Activated CD4-positive, alpha-beta T cell treated with anti-CD3 and anti-CD28 coated beads for 1 hour (primary cell): ENCODE measurements at places on chromosomes 7 and 10.

DNA sequence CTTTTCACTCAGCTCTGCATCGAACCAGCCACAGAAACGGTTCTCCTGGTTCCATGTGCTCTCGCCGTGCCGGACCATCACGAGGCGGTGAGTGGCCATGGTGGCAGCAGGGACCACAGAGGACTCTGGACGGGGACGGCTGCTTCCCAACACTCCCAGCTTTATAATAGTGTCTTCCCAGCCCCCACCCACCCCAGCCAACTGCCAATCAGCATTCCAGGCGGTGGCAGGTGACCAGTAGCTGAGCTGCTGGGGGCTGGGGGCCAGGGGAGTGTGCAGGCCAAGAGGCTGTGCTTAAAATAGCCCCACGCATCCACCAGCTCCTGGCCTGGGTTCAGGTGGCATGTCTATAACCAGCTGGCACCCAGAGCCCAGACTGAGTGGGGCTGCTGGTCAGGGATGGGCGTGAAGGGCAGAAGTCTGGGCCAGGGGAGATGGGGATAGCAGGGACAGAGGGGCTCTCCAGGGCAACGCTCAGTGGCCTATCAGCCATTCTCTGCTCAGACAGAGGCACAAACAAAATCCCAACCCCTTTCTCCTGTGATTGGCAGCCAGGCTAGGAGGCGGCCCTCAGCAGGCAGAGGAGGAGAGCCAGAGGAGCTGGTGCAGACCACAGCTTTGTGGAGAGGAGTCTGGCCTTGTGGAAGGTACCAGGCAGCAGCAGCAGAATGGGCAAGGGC, at the start of gene PGAM2:
PGAM2 (minus strand) TSS at position 137 of the 680 bp plus-strand sequence; CDS start at position 99, 38 bp downstream.
- DNase-seq, result no peak

DNA sequence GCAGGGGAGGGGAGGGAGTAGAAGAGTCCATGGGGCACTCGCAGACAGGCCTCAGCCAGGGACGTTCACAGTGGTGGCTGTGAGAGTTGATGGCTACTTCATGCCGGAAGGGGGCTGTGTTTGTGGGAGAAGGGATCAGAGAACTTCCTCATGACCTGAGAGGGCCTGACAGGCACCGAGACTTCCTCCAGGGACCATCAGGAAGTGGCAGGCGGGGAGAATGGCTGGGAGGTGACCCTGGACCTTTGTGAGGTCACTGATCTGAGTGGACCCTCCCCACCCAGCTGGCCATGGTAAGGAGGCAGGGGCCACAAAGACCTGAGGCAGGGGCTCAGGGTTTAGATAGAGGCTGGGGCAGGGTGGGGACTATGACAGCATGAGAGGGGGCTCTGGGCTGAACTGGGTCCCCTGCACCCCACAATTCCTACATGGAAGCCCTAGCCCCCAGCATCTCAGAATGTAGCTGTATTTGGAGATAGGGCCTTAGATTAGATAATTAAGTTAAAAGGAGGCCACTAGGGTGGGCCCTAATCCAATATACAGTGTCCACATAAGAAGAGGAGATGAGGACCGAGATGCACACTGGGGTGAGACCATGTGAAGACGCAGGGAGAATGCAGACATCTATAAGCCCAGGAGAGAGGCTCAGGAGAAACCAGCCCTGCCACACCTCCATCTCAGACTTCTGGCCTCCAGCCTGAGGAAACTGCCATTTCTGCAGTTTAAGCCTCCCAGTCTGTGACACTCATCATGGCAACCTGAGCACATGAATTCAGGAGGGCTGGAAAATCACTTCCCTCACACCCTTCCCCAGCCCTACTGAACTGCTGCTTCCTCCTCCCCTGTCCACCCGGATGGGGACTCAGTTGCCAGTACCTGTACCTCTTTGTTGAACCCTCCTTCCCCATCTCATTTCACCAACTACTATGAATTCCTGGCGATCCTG, 273.9 kb upstream of the ZNF32 start:
- no peak for DNase-seq

DNA sequence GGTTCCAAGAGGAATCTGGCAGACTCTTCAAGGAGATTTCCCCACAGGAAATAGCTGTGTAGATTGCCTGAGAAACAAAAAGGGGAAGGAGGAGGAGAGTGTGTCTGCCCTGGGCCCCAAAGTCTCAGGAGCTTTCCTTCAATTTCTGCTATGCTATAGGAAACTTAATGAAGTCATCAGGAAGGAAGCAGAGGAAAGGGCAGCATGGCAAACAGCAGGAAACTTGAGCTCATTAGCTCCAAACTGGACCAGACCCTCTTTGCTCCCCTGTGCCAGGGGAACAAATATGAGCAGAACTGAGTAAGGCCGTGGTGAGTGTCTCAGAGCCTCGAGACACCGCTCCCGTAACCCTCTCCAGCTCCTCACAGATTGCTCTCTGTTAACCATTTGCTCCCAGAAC, 4.8 kb upstream of the KCNIP2 start:
- DNase-seq, result no peak

GRCh38 chr10:73816917-73817729, 5.7 kb upstream of the NDST2 start:
- DNase-seq, result no peak

- no peak for DNase-seq
Measured at GRCh38 chr7:151940048-151940811, 16.0 kb upstream of the GALNTL5 start.

- no peak for DNase-seq
Measured at GRCh38 chr10:18713077-18713476, 53.8 kb downstream of the ARL5B start.

DNA sequence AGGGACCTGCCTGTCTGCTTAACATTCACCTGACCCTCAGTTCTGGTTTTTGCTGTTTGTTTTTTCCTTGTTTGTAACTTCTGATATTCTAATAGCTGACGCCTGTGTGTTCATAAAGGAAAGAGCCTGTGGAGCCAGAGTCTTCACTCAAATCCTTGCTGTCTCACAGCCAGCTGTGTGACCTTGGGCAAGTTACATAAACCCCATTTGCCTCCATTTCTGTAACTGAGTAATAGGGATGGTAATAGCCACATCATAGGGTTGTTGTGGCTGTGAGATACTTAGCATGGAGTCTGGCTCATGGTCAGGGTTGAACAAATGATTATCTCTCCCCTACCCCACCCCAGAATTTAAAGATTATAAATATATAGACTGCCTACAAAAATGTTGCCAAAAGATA, 27.0 kb downstream of the WBP1L start:
- DNase-seq, result no peak

GRCh38 chr10:33279811-33280602, 54.5 kb downstream of the NRP1 start:
- DNase-seq, result no peak

DNA sequence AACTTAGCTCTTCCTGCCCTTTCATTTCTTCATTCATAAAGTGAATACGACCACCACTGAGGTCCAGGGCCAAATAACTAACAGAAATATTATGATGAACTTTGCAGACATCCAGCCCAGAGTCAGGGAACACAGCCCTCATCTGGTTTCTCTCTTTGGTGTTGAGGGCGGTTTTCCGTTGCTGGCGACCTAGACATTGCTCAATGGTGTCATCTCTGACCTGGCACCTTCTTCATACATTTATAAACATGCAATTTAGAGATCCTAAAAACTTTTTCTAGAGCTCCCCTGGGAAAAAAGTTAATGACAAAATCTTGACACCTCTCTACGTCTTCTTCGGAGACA, 324 bp upstream of the TET1 start:
- DNase-seq, result no peak

- DNase-seq, result no peak
Measured at GRCh38 chr7:35624299-35625186, 70.4 kb downstream of the HERPUD2 start.

GRCh38 chr10:97399843-97400545, 1.1 kb downstream of the RRP12 start:
- DNase-seq, result no peak

GRCh38 chr10:91409069-91409868, 875 bp upstream of the HECTD2 start:
- DNase-seq, result no peak
